ENCODE measurements at places on chromosomes 16 and 17.

DNA sequence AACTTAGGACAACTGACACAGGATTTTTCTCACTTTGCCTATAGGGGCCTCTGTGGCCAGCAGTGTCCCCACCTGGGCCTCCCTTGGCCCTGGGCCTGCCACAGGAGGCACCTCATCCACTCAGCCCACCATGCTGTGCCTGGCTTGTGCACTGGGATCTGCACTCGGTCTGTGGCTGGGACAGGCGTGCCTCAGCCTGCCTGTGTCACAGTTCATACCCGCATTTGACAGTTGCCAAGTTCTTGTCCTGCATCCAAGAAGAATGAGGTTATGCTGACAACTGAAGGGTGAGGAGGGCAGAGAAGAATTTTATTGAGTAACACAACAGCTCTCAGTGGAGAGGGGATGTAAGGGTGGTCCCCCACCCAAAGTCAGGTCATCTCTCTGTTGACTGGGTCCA is 36.0 kb downstream of the ZFP90 start:
- DNase-seq: no peak

DNA sequence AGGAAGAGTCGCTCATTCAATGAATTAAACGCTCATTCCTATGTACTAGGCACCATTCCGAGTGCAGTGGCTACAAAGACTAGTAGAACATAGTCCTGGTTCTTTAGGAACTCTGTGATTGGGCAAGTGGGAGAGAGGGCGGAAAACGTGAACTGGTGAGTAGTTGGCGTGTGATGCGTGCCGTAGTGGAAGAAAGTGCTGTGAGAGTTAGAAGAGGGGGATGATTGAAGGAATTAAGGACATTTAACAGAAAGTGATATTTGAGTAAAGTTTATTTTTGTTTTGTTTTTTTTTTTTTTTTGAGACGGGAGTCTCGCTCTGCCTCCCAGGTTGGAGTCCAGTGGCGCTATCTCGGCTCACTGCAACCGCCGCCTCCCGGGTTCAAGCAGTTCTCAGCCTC is 7.9 kb upstream of the SLFN14 start:
- DNase-seq: peak; percentile 70

GRCh38 chr16:83482545-83483162 is 325.1 kb upstream of the HSBP1 start:
- DNase-seq: no peak

- no peak for DNase-seq
Measured at GRCh38 chr17:83089328-83090132, 10.1 kb downstream of the METRNL start.

GRCh38 chr17:79231766-79232287 is 157.2 kb downstream of the ENGASE start:
- no peak for DNase-seq

DNA sequence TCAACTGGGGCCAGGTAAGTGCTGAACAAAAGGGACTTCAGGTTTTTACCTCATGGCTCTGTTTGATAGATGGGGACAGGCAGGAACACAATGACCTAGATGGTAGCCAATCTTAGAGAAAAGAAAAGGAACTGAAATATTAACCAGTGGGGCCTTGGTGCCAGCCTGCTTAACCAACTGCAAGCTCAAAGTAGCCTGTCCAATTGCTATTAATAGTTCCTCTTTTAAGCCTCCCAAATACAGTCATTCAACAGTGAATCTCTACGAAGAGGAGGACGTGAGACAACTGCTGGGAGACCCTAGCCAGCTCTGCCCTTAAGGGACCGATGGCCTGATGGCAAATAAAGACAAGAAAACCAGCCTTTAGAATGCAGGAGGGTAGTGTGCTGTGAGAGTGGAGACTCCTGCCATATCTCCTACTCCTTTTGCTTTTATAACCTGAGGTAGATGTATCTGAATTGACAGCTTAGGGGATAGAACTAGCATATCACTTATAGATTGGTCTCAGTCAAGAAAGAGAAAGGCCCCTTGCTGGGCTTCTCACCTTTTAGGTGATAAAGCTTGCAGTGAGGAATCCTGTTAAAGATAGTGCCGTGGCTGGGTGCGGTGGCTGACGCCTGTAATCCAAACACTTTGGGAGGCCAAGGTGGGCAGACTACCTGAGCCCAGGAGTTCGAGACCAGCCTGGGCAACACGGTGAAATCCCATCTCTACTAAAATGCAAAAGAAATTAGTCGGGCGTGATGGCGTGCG is 28.3 kb downstream of the ARSG start:
- DNase-seq: no peak

GRCh38 chr17:6381526-6382465 is 53.1 kb downstream of the AIPL1 start:
- DNase-seq: no peak

DNA sequence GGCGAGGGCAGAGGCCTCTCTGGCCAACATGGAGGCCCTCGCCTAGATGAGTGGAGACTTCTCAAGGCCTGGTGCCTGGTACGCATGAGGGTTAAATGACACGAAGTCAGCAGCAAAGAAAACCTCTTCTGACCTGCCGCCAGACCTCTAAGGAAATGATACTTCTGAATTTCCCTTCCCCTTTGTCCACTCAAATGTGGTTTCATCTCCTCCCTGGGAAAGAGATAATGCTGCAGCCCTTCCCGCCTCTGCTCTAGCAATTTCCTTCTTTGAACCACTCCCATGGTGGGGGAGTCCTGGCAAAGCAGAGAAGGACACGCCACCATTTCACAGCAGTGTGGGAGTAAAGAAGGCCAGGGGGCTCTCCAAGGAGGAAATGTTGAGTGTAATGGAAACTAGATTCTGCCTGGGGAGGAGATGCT is 65.7 kb upstream of the BCAR1 start:
- peak; percentile 42 for DNase-seq

- peak; percentile 84 for DNase-seq
Measured at GRCh38 chr17:1730326-1731193, 6.1 kb downstream of the WDR81 start.

DNA sequence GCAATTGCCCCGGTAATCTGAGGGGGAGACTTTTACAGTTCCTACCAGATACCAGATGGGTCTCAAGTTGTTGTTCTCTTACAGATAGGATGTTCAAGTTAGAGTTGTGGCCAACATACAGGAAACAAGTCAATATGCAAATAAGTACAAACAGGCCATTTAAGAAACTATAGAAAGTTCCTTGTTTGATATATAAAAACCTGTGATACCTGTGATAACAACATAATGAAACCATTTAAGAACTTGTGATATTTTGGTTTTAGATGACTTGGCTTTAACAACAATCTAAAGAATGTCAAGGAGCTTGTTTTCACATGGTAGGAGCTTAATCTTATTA is 16.8 kb downstream of the CDR2 start:
- no peak for DNase-seq

DNA sequence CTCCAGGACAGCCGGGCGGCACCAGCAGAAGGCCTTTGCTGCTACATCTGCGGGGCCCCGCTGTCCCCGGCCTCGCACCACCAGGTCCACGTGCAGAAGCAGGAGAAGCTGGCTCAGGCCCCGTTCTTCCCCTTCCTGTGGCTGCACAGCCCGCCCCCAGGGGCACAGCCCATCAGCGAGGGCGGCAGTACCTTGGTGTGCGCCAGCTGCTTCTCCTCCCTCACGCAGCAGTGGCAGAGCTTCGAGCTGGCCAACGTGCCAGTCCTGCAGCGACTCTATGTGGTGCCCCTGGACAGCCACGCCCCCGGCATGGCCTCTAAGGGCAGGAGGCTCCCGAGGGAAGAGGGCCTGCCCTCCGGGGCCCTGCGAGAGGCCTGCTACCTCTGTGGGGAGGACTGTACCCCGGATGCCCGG is 58.3 kb upstream of the CIBAR2 start:
- no peak for DNase-seq

DNA sequence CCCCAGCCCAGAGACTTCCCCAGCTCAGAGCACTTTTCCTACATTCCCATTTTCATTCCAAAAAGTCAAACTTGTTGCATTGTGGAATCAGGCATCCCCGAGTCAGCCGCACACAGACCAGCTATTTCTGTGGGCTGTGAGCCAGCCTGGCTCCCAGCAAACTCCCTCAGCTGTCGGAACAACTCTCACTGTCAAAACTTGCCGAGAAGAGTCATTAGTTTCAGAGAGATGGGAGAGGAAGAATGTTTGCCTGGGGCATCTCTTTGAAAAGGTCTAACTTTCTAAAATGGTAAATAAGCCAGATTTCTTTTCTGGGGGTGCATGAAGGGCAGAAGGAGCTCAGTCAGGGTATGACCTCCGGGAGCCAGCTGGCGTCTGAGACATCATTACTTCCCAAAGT is 280.0 kb downstream of the TMEM114 start:
- no peak for DNase-seq

DNA sequence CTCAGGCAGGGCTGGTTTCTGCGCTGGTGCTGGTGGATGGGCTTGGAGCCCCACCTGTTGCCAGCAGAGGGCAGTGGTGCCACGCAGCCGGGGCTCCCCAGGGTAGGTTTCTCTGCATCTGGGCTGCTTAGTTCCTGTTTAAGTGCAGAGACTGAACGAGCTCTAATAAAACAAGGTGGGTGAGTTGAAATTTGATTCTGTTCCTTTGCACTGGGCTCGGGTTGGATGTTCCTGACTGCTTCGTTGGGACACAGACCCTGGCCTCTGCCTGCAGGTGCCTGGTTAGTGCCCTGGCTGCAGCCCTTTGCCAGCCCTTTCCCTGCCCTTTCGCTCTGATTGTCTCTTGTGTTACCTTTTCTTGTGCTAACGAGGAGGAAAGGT is 30.0 kb downstream of the TBCD start:
- peak; percentile 86 for DNase-seq

DNA sequence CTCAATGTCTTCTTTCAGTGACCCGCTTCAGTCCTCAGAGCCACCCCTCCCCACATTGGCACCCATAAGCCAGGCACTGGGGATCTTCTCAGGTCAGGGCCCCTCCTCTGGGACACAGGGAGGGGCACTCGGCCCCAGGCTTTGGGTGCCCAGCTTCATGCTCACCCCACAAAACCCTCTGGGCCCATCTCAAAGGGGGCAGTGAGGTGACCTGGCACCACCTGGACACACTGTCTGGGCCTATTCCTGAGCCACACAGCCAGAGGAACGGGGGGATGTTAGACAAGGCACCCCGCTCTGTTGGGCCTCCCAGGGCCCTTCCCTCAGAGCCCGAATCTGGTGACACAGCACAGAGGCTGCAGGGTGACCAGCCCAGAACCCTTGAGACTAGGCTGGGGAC is 36.1 kb downstream of the TNFRSF13B start:
- no peak for DNase-seq

DNA sequence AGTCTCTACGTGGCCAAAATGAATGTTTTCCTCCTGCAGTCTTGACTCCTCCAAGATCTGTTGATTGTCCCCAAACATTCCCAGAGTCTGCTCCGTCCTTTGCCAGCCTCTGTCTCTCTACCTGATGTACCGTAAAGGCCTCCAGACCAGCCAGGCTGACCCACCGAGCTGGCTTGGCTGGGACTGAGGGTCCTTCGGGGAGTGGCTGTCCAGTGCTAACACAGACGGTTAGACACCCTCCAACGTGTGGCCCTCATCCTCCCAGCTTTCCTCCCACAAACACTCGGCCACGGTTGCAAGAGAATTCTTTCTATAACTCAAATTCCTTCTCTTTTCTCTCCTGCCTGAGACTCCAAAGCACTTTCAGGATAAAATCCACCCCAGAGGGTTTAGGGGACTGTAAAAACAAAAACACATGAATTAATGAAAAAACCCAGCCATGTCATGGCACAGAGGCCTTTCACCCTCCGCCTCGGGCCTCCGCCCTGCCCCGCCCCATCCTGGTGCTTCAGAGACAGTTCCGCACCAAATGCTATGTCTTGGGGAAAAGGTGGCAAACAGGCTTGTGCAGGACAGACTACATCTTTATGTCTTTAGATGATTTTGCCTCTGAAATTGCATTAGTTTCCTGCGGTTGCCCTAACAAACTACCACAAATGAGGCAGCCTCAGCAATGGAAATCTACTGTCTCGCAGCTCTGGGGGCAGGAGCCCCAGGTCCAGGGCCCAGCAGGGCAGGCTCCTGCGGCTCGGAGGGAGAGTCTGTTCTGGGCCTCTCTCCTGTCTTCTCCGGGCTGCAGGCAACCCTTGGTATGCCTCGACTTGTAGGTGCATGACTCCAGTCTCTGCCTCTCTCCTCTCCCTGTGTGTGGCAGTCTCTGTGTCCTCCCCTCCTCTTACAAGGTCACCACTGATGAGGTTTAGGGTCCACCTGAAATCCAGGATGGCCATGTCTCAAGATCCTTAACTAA is 72.5 kb upstream of the CBX4 start:
- no peak for DNase-seq

DNA sequence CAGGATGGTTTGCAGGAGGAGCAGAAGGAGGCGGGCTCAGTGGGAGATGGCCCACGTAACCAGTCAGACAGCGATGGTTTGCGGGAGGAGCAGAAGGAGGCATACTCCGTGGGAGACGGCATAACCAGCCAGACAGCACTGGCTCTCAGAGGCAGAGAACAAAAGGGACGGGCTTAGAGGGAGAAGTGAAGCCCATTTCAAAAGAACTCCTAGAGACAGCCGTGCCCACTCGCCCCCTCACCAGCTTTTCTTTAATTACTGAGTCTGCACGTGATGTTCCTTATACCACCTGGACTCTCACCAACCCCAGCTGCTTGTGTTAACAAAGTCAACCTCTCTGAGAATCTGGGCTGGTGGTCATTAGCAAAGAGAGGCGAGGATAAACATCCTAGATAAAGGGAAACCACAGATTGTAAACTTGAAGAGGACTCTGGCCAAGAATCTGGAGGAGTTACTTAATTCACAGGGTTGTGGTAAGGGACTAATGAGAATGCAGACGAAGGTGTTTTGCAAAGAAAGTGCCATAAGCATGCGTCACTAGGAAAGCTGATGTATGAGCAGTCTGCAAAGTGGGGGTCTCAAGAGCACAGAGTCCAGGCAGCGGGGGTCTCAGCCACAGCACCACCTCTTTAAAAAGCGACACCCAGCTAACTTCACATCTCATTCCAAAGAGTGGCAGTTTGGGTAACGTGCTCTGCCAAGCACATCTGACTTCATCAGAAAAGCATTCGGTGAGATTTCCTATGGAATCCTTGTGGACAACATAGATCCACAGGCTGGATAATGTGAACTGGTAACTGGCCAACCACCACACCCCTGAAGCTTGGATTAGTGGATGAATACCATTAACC is 51.7 kb downstream of the NXN start:
- peak; percentile 95 for DNase-seq
